Activated T-cell treated with anti-CD3 and anti-CD28 coated beads for 24 hours (primary cell): ENCODE measurements at places on chromosomes 16 and 17.

DNA sequence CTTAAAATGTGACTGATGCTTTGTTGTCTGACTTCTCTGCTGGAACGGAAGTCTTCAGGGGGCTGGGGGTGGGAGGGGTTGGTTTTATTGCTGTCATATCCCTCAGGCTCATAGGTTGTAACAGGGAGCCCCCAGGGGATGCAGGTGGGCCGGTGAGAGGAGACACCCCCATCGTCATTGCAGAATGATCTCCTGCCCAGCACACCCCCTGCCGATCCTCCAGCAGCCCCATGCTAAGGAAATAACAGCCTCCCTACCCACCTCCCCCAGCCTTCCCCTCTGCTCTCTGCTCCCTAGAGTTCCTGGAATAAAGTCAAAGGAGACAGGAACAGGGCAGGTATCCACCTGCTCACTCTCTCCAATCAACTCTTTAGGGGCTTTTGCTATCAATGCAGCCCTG is 270.1 kb upstream of the TNRC6C start:
- no peak for DNase-seq

DNA sequence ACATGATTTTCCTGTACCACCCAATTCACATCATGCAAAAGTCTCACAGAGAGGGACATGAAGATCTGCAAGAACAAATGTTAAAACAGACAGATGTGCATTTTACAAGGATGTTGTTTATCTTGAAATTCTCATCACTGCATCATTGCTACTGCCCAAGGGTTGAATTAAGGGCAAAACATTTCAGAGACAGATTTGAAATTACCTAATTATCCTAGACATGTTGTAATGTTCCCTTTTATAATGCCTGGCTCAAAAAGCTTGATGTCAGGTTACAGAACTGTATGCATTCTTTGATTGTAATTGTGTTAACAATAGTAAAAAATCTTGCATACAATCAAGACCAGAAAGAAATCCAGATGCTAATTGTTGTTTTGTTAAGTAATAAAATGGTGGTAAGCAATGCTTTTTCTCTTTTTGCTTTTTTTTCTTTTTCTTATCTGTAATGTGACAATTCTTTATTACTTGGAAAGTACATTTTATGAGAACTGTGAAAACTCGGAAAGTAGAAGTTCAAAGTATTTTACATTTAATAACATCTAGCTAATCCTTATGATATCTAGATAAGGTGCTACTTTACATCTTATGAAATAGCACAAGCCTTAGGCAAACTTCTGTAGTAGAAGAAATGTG is 3.6 kb upstream of the DUSP14 start:
- DNase-seq, result no peak

GRCh38 chr16:21644674-21645073 is 7.7 kb downstream of the IGSF6 start:
- DNase-seq, result no peak

- no peak for DNase-seq
These were observed 14.3 kb downstream of the FBXO31 start for GRCh38 chr16:87369117-87369765.

GRCh38 chr17:12310811-12311210 is 290.1 kb downstream of the MAP2K4 start:
- DNase-seq, result no peak

GRCh38 chr17:73470316-73470826 is 158.6 kb upstream of the CDC42EP4 start:
- DNase-seq, result no peak

DNA sequence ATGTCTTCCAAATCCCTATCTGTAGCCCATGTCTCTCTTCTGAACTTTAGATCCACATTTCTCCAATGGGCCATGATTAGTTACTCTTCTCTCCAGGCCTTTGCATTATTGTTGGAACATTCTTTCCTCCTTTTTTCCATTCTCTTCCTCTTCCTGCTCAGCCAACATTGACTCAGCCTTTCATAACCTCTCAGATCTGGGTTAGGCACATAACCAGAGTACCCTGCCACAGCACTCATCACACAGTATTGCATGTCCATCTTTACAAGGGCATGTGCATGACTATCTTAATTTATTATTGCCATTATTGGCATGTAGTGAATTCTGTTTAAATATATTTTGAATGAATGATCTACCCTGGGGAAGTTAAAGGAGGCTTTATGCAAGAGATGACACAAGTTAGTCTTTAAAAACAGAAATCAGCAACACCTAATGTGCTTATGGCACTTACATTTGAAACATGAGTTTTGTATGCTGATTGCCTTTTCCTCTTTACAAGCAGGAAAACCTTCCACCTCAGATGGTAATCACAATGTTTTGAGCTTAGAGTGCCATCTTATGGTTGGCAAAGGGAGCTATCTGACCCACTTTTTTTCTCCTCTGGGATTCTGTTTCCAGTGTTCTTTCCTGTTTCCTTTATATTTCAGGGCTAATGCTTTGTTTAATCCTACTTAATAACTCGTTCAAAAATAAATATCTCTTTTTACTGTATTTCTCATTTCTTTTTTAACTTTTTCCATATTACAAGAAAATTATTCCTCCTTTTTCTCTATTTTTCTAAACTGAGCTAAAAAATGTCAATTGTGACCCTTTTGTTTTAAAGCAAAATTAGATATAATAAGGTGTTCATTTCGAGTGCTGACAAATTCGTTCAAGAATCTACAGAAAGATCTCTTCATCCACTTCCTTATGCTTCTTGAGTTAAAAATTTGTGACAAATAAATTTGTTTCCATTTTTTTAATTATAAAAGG is 151.0 kb upstream of the RBL2 start:
- no peak for DNase-seq

GRCh38 chr17:81713556-81714411 is 1.7 kb downstream of the SLC25A10 start:
- DNase-seq, result no peak

GRCh38 chr17:39209317-39210092 is 9.4 kb downstream of the RPL19 start:
- DNase-seq, result peak; percentile 57

DNA sequence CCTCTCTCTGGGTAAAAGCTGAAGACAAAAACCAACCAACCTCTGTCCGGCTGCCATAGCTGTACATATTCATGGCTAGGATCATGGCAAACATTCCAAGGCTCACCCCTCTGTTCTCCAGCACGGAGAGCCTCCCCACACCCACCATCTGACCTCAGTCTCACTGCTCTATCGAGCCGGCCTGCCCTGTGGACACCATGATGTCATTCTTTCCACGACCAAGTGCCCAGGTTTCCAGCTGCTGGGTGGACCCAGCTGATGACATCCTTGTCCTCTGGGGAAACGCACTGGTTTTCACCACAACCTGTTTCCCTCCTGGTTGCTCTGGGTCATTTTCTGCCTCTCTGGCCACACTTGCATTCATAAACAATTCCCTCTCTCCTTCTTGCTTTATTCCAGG is 67.7 kb downstream of the NDEL1 start:
- DNase-seq, result no peak

DNA sequence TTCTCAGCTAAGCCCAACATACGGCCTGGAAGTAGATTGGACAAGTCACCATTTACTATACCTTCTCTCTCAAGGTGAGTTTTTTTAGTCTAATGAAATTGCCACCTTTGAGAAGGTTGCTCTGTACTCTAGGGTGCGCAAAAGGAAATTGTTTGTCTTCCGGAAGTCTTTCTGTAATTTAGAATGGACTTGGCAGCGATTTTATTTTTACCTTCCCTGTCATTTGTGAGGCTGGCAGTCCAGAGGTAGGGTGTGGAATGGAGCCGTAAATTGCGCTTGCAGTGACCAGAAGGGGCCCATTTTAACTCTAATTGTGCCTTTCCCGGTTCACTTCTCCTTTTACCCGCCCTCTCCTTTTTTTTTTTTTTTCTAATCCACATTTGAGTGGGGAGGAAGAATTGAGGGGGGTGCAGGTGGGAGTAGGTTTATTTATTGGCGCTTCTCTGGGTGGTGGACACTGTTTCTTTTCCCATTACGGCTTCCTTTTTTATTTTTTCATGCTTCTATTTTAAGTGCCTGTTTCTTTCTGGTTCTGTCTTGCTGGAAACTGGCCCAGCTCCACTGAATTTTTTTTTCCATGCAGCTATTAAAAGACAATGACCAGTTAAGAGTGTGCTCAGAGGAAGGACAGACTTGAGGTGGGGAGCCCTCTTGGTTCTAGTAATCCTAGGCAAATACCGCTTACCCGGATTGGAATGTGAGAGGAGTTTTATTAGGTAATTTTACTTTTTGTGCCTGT is 89.7 kb upstream of the CLEC18A start:
- DNase-seq, result no peak

GRCh38 chr16:47612711-47613110 is 151.6 kb downstream of the PHKB start:
- no peak for DNase-seq

DNA sequence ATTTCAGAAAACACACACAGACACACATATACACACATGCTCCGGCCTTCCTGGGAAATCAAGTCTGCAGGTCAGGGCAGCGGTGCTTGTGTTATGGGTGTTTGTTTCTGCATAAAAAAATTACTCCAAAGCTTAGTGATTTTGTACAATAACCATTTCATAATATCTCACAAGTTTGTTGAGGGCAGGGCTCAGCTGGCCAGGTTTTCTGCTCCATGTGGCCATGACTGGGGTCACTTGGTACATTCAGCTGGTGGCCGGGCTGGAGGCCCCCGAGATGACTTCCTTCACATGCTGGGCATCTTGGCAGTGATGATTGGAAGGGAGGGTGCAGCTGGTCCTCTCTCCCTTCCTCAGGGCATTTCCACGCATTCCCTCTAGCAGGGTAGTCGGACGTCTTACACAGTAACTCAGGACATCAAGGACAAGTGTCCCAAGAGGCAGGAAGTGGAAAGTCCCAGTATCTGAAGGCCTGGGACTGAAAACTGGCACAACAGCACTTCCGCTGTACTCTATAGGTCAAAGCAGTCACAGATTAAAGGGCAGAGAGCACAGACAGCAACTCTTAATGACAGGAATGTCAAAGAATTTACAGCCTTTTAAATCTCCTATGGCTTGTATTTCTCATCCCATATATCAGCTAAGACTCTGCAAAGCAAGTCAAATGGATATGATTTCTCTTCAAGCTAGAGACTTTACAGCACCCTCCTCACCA is 127.4 kb downstream of the ZNF18 start:
- DNase-seq, result no peak

- peak; percentile 22 for DNase-seq
These were observed 702 bp downstream of the TENT4B start for GRCh38 chr16:50153596-50154419.

- no peak for DNase-seq
These were observed 26.0 kb downstream of the SNX29 start for GRCh38 chr16:12002447-12003006.

DNA sequence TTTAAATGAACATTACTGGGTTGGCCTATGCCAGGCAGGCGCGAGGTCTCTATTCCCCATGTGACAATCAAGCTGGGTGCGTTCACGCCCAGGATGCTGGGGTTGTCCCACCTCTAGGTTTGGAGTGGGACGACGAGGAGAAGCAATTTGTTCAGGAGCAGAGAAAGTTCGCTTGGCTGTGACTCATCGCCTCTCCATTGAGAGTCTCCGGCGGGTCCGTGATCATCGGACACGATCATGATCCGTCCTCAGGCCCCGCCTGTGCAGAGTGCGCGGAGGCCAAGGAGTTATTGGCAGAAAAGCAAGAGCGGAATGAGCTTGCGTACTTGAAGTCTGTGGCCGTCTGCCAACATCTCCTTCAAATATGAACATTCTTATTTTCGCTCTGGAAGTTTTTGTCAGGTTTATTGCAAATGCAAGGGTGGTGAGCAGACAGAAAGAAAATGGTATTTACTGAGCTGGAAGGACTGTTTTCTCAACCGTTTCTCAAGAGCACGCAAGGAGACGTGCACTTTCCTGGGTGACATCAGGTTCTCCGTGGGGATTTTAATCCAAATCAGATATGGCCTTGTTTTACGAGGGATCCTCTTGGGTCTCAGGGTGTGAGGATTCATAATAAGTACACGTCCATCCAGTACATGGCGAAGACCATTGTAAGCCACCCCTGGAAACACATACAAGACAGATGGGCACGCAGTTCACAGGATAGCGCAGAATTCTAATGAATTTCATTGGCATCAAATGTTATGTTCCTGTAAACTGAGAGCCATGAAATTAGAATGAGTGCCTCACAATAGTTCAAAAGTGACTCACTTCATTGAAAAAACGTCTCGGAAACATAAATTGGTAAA is 70.1 kb upstream of the CREBBP start:
- no peak for DNase-seq

GRCh38 chr16:47660540-47660939 is 199.4 kb downstream of the PHKB start:
- DNase-seq, result no peak

DNA sequence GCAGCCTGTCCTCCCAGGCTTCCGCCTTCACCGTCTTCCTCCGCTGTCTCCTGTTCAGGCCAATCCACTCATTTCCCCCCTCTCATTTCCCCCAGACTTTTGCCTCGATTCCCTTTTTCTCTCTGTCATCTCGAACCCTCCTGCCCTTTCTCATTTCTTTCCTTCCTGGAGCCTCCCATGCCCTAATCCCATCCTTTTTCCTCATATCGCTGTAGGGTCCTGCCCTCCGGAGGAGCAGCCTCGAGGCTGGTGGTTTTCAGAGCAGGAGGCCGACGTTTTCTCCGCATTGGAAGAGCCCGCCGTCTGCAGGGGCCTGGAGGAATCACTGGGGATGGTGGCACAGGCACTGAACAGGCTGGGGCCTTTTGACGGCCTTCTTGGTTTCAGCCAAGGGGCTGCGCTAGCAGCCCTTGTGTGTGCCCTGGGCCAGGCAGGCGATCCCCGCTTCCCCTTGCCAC is 597 bp downstream of the OVCA2 start:
- DNase-seq, result no peak

GRCh38 chr16:53085931-53086421 is 31.2 kb downstream of the CHD9 start:
- no peak for DNase-seq

DNA sequence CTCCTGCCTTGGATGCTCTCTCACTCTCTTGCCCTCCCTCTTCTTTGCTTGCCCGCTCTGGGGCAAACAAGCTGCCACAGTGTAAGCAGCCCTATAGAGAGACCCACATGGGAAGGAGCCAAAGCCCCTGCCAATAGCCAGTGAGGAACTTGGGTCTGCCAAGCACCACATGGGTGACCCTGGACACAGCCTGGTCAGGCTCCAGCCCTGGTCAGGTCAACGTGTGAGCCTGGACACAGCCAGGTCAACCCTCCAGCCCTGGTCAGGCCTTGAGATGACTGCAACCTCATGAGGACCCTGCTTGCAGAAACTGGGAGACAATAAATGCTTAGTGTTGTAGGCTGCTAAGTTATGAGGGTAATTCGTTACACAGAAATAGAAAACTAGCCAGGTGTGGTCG is 14.3 kb upstream of the PHOSPHO1 start:
- DNase-seq, result no peak

- DNase-seq, result no peak
These were observed at the start of gene TMEM238L for GRCh38 chr17:10803830-10804475. Gene TMEM238L (minus strand): TSS chr17:10804099. CDS start chr17:10803963, 136 bp downstream.
